ENCODE measurements at places on chromosomes 5 and 9. TPM values are rescaled to one million over a fixed set of nuclear protein-coding genes. Genes with fewer than 3 reads are reported as not detected.

The BRINP1 gene
- 0.07 TPM for total RNA-seq

The PCDHA4 gene
- 0.23 TPM for total RNA-seq

The SFXN1 gene
- 16.7 TPM for total RNA-seq

The IFNK gene
- not detected for total RNA-seq

The FBLL1 gene
- not detected for total RNA-seq
